AG20443 (cell line): ENCODE measurements at places on chromosomes 16 and 17.

- DNase-seq: no peak
Observed at GRCh38 chr17:19979917-19980770, 2.5 kb upstream of the AKAP10 start.

DNA sequence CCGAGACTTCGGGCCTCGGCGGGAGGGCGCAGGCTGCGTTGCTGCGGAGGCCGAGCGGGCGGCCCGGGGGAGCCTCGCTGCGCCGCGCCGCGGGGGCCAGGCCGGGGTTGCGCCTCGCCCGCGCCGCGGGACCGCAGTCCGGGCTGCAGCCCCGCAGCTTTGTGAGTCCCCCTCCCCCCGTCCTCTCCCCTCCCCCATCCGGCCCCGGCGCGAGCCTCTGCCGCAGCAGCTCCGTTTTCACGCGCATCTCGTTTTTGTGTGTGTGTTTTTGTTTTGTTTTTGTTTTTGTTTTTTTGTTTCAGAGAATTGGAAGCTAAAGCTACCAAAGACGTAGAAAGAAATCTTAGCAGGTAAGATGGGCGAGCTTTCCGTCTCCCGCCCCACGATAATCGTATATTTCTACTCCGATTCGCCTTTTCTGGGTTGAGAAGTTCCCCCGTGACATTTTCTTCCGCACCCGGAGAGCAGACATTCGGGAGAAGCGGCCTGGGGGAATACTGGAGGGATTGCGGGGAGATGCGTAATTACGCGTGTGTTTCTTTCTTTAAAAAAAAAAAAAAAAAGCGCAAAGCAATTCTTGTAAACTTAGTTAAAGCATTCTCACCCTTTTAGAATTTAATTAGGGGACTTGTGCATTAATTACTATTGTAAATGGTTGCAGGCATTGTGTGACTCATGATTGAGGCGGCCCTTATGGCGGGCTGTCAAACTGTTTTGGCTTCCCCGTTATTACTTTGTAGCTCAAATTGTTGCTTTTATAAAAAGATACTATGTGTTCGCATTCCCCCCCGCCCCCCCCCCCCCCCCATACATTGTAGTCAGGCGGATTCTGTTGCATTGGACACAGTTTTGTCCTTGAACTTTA is 732 bp downstream of the TNRC6A start:
- DNase-seq: peak; percentile 43

- no peak for DNase-seq
Observed at GRCh38 chr16:35405526-35405925, 1946.1 kb downstream of the TP53TG3F start.

DNA sequence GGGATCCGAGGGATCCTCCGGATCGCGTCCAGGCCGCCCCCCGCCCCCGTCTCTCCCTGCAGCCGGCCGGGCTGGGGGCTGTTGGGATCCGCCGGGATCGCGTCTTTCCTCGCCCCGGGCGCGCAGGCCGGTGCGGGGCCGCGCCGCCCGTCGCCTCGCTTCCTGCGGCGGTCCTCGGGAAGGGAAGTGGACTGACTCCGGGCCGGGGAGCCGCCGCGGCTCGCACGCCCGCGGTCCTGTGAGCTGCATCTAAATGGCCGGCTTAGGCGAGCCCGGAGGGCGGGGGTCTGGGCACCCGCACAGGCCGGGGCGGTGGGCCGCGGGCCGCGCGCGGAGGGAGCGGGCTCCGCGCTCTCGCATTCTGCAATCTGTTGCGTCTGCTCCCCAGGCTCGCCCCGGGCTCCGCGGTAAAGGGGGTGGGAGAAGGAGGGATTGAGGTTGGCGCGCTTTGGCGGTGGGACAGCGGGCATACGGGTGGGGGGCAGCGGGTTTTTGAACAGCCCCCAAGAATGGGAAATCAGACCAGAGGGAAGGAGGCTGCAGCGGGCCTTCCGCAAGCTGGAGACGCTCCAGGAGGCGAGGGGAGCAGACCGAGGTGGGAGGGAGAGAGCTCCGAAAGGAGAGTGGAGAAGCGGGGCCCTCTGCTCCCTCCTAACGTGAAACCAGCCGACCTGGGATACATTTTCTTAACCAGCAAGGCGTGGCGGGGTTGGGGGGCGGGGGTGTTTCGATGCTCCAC is 2.2 kb downstream of the TMEM132E start:
- DNase-seq: peak; percentile 50

- no peak for DNase-seq
Observed at GRCh38 chr17:81049372-81049911, 14.5 kb downstream of the BAIAP2 start.

DNA sequence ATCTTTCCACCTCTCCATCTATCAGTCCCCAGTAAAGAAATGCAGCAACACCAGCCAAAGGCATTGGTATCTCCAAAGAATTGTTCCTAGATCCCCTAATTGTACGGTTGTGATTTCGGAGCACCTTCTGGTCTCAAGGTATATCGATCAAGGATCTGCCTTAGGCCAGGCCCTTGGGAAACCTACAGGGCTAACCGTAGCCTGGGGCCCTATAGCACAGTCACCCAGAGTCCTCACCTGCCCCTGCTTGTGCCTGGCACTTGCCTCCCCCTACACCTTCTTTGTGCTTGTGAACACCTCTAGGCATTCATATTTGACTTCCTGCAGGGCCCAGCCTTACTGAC is 16.8 kb upstream of the AURKB start:
- DNase-seq: no peak

DNA sequence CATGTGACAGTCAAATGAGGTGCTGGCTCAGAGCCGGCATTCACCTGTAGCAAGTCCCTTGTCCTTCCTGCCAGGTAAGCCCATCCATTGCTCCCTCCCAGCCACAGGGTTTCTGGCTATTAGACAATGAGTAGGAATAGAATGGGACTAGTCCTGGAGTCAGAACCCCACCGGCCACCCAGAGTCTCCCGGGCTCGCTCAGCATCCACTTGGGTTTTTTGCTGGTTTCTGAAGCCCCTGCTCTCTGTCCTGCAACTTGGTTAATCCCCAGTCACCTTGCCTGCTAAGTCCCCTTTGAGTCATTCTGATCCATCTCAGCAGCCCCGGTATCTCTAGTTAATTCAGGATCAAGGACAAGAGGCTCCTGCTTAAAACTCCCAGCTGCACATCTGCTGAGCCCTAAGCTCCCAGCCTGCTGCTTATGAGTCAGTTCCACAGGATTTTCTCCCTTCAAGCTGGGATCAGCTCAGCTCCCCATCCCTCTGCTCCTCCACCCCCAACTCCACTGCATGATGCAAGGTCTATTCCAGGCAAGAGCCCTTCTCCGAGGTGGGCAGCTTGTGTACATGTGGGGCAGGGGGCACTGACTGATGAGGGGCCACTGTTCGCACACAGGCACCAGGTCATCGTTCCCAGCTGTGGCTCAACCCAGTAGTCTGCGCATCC is 19.9 kb upstream of the MRPS23 start:
- DNase-seq: peak; percentile 79

- no peak for DNase-seq
Observed at GRCh38 chr16:84842516-84843148, 22.8 kb downstream of the CRISPLD2 start.

DNA sequence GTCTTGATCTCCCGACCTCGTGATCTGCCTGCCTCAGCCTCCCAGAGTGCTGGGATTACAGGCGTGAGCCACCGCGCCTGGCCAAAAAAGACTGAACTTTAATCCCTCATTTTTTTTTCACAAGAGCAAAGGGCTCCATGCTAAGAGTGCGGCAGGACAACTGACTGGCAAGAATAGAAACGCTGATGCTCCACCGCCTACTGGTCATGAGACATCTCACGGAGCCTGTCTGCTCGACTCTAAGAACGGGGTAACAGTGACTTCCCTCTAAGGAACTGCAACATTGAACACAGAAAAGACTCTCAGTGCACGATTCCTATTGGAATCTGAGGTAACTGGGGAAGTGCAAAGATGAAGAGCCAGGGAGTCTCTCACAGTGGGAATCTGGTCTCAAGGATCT is 23.9 kb downstream of the HIGD1B start:
- no peak for DNase-seq

- DNase-seq: no peak
Observed at GRCh38 chr16:79013930-79014660, 586.4 kb downstream of the MAF start.

GRCh38 chr17:42679492-42680330 is 1.9 kb downstream of the CCR10 start:
- peak; percentile 87 for DNase-seq

- DNase-seq: no peak
Observed at GRCh38 chr16:981695-982144, at the start of gene SOX8. TSS of gene SOX8 (plus strand) at chr16:981770. CDS start at chr16:981923, 153 bp downstream.

- peak; percentile 30 for DNase-seq
Observed at GRCh38 chr16:22008215-22009059, 526 bp downstream of the MOSMO start.

- DNase-seq: no peak
Observed at GRCh38 chr17:64618848-64619247, 43.3 kb downstream of the SMURF2 start.

GRCh38 chr17:72119873-72120641 is 763 bp upstream of the SOX9 start:
- peak; percentile 52 for DNase-seq

DNA sequence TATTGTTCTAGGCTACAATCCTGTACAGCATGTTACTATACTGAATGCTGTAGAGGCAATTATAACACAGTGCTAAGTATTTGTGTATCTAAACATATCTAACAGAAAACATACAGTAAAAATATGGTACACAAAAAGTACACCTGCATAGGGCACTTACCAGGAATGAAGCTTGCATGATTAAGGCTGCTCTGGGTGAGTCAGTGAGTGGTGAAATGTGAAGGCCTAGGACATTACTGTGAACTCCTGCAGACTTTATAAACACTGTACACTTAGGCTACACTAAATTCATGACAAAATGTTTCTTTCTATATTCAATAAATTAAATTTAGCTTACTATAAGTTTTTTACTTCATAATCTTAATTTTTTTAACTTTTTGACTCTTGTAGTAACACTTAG is 37.1 kb downstream of the AMFR start:
- DNase-seq: no peak

GRCh38 chr16:57600048-57600835 is 28.2 kb upstream of the ADGRG1 start:
- DNase-seq: peak; percentile 64

DNA sequence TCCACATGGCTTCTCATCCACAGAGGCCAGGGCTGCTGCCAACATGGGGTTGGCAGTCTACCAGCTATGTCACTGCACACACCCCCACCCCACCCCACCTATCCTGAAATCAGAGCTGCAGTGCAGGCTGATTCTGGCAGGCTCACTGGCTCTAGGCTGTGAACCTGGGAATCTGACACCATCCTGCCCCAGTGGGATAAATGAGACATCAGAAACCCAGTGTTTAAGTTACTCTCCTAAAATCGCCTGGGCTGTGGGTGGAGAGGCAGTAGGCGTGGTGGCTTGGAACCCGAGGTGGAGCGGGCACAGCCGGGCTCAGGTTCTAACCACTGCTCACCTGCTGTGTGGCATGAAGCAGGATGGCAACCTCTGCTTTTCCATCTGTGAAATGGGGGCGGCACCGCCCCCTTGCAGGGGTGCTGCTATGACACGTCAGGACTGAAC is 5.6 kb downstream of the SLC38A8 start:
- no peak for DNase-seq

DNA sequence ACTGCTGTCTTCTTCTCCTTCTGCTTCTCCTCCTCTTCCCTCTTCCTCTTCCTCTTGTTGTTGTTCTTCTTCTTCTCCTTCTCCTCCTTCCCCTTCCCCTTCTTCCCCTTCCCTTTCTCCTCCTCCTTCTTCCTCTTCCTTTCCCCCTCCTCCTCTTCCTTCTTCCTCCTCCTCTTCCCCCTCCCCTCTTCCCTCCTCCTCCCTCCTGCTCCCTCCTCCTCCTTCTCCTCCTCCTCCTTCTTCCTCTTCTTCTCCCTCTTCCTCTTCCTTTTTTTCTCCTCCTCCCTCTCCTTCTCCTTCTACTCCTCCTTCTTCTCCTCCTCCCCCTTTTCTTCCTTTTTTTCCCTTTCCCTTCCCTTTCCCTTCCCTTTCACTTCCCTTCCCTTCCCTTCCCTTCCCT is 245.0 kb upstream of the IRX5 start:
- no peak for DNase-seq

DNA sequence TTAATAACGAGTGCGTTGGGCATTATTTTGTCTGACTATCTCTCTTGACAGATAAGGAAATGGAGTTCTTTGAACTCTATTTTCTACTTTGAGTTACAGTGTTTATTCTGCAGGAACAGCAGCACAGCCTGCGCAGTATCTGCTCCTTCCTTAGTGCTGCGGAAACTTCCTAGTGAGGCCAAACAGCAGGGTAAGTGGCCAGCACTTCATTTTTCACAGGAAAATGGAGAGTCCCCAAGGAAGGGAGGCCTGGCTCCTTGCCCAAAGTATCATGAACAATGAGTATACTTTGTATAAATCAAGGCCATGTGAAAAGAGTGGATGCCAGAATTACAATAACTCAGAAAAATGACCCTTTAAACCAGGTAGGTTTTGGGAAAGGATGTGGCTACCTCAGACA is 140.6 kb downstream of the VPS53 start:
- DNase-seq: no peak

DNA sequence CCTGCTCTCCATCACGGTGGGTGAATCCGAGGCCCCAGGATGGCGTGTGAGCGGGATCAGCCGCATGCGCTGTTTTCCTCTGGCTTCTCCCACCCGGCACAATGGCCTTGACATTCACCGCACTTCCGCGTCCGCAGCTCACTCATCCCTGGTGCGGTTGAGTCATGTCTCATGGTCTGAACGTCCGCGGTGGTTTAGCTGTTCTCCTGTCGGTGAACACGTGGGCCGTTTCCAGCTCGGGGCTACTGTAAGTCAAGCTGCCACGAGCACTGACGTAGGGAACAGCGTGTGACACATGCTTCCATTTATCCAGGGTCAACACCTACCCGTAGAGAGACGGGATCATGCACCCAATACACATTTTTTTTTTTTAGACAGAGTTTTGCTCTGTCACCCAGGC is 15.3 kb upstream of the CACNA1H start:
- DNase-seq: no peak

GRCh38 chr17:17303847-17304490 is 796 bp downstream of the NT5M start:
- DNase-seq: no peak

GRCh38 chr16:77758046-77758445 is 30.3 kb upstream of the VAT1L start:
- no peak for DNase-seq

DNA sequence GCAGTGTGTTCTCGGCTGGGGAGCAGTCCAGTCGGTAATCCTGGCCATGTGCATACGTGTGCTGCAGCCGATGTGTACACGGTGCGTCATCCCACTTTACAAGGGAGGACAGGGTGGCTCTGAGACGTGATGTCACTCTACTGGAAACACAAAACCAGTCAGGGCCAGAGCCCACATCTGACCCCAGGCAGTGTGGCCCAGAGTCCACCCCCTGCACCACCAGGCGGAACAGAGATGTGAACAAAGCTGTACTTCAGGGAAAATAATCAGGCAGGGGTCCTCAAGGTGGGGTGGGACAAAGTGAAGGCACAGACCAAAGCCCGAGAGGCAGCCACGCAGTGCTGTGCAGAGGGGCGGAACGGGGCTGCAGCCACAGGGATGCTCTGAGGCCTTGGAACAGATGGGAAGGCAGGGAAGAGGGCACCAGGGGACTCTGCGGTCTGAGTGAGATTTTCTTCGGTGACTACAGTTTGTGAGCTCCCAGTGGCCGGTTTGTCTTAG is 181.5 kb downstream of the ZNF423 start:
- DNase-seq: peak; percentile 38
